D721Med (cell line): ENCODE measurements at places on chromosomes 3 and 15.

DNA sequence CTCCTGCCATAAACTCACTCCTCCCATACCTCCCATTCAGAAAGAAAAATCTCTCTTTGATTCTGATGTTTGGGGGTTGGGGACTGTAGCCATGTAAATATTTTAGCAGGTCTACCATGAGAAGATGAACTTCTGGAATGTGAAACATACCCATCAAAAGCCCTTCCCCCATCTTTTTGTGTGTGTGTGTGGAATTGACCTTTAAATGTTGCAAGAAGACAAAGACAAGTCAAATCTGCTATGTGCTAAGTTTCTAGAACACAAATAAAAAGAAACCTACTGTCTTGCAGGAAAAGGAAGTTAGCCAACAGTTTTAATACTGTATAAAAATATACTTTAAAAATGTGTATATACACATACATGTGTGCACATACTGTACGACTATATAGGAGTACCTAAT, 29.7 kb upstream of the USP50 start:
- DNase-seq, result no peak

DNA sequence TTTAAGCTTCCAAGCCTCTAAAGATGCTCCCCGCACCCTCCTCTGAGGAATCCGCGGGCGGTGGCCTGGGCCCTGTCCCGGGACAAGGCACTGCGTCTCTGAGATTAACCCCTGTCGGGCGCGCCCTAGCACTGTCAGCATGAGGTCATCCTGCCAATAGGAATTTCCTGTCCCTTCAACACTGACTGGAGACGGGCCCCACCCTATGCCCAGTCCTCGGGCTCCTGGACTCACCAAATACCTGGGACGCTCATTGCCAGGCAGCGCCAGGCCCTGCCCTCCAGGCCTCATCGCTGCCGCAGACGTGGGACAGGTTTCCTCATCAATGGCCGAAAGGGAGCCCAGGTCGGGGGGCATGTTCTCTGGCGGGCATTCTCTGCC, 67.6 kb upstream of the SH3GL3 start:
- DNase-seq, result no peak

- no peak for DNase-seq
Observed at GRCh38 chr15:72562386-72562785, 88.3 kb downstream of the ARIH1 start.

GRCh38 chr3:126305427-126305826, 51.8 kb downstream of the KLF15 start:
- DNase-seq, result no peak

DNA sequence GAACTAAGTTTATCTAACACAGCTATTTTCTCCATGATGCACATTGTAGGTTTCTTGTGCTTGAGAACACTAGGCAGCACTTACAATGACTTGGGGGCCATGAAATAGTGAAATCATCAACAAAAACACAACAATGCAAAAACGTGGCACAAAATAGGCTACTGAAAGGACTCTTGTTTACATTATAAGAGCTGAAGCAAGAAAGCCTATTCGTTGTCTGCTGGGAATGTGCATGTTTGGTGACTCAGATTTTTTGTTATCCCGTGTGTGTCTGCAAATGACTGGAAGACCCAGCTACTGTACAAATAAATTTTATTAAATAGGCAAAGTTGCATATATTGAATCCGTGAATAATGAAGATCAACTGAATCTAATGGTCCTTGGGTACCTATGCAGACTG, 85.0 kb downstream of the TCF12 start:
- no peak for DNase-seq

- no peak for DNase-seq
Observed at GRCh38 chr15:70240820-70241430, 143.2 kb upstream of the TLE3 start.

GRCh38 chr3:195198426-195199346, 72.3 kb downstream of the XXYLT1 start:
- no peak for DNase-seq

DNA sequence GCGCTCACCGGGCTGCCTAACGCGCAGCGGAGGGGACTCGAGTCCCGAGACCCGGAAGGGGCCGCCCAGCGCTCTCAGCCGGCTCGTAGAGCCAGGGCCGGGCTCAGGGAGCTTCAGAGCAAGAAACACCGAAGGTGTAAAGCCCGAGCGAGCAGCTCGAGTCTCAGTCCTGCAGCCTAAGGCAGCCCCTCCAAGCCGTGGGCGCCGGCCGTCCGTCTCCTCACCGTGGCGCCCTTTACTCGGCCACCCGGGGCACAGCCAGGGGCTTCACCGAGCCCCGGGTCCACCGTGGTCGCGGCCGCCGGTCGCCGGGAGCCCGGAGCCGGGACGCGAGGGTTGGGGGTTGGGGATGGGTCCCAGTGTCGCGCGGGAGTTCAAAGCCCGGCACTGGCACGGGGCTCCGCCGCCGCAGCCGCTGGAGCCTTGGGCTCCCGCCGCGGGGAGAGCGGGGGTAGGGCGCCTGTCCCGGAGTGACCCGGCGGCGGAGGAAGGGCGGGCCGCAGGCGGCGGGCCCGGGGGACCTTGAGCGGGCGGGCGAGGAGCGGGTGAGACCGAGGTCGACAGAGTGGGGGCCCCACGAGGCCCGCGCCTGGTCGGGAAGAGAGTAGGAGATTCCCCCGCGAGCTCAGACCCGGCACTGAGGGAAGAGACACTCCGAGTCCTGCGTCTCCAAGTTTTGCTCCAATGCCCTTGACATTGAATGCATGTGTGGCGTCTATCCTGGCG, 26.9 kb upstream of the THRB start:
- DNase-seq, result no peak

- DNase-seq, result no peak
Observed at GRCh38 chr3:134666466-134666865, 15.6 kb upstream of the KY start.
